ENCODE measurements at places on chromosomes 3 and 15.

DNA sequence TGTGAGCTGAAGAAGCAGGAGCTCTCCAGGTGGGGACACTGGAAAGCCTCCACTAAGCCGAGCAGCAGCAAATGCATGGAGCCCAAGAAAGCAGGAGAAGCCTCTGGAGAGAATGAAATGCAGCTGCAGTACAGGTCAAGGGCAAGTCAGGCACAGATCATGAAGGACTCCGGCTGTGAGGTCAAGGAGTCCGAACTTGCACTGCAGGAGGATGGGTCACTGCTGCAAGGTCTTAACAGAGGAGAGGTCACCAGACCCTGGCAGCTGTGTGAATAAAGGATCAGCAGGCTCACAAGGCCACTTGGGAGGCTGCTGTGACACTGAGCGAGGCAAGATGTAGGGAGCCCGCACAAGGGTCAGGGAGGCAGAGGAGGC lies 24.7 kb upstream of the SLC41A3 start:
- no peak for DNase-seq

GRCh38 chr3:44444896-44445691 lies 32.4 kb downstream of the ZNF445 start:
- DNase-seq = no peak

GRCh38 chr15:69857686-69858391 lies 239.9 kb downstream of the TLE3 start:
- no peak for DNase-seq

- DNase-seq = no peak
Measured at GRCh38 chr3:181933052-181933618, 221.4 kb downstream of the SOX2 start.

- DNase-seq = no peak
Measured at GRCh38 chr3:44016818-44017217, 224.9 kb upstream of the TOPAZ1 start.

DNA sequence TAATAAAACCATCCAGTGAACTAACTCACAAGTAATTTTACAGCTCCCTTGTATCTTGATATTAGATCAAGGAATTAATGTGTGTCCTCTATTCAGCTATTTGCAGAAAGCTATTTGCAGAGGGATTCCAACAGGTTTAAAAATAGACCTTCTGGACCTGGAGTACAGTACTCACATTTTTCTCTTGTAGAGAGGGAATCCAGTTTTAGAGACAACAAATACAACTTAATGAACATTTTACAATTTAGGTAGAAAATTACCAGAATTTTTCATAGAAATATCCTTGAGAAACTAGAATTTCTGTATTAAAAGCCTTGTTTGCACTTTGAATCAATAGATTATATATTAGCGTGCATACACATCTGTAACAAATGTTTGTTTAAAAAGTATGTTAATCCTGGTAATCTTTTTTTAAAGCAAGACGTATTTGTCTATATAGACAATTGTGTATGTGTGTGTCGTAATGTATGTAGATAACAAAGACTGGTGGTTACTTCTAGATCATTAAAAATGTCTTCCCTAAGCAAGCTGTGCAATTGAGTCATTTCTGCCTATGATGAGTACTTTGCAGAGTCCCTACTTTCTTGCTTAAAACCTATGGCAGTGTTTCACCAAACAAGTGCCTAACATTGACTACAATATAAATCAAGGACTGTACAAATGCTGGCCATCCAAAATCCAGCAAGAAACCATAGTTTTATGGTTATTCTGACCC lies 57.9 kb downstream of the PPP2R3A start:
- DNase-seq = no peak
